Left renal pelvis (tissue), 4 donors: ENCODE measurements at places on chromosomes 2 and 18. TPM values are rescaled to one million over a fixed set of nuclear protein-coding genes. Genes with fewer than 3 reads are reported as not detected.

- no peak for DNase-seq
Measured at GRCh38 chr18:76388891-76389423, 106.1 kb downstream of the ZNF516 start.

DNA sequence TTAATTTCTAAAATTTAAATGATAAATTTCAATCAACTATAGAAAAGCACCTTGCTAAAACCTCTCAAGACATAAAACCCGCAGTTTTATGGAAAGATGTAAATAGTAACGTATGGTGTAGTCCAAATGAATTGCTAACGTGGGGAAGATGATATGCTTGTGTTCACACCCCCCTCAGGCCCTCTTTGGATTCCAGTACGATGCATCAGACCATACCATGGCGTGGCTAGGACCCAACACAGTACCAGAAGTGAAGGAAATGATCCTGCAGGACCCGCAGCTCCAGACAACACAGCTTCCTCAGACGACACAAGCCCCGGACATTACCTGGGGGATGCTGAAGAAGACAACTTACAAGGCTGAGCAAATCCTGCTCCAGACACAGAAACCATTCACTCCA is 60.1 kb upstream of the DYSF start:
- no peak for DNase-seq

GRCh38 chr18:76679945-76680344 is 142.4 kb upstream of the ZNF236 start:
- no peak for DNase-seq

The VWA3B gene
- 0.56 TPM for polyA plus RNA-seq

DNA sequence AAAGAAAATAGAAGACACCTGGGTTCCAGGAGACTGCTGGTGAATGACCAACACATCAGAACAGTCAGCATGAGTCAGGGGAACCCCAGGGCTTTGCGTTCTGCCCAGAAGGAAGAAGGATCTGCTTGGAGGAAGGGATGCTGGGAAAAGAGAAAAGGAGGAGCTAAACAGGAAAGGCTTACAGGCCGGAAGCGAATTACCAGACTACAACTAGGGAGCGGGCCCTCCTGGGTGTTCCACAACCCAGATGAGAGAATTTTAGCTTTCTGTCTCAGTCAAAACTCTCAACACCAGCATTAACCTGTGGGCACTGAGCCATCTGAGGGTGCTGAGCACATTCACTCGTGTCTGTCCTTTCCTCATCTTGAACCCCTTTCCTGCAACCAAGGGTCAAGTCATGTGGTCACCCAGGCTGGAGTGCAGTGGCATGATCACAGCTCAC is 19.2 kb downstream of the CDC42EP3 start:
- no peak for DNase-seq

GRCh38 chr2:201909961-201910361 is 103.6 kb downstream of the CDK15 start:
- DNase-seq: no peak

GRCh38 chr2:237444071-237444470 is 30.1 kb upstream of the COL6A3 start:
- DNase-seq: no peak
